ENCODE measurements at places on chromosomes 2 and 18.

GRCh38 chr2:165582409-165582808, 112.9 kb downstream of the CSRNP3 start:
- no peak for DNase-seq

DNA sequence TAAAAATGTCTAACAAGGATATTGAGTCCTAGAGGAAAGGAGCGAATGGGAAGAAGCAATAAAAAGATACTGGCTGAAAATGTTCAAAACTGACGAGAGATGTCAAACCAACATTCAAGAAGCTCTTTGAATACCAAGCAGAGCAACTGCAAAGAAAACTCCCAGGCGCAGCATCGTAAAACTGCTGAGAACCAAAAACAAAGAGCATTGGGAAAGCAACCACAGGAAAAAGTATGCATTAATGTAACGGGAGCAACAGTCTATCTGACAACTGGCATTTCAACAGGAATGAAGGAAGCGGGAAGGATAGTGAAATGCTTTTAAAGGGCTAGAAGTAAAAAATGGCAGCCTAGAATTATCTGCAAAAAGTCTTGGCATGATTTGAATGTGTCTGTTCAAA, 53.1 kb downstream of the ADCY3 start:
- DNase-seq, result no peak

- peak; percentile 97 for DNase-seq
Measured at GRCh38 chr2:121197369-121198091, 87.5 kb downstream of the TFCP2L1 start.

GRCh38 chr2:127106457-127106990, 430 bp downstream of the BIN1 start:
- DNase-seq, result peak; percentile 51

- DNase-seq, result no peak
Measured at GRCh38 chr2:32484937-32485336, 128.1 kb downstream of the BIRC6 start.

- no peak for DNase-seq
Measured at GRCh38 chr2:183162362-183162761, 38.1 kb downstream of the NUP35 start.

- no peak for DNase-seq
Measured at GRCh38 chr2:109446278-109447131, 167.3 kb downstream of the SEPTIN10 start.

- no peak for DNase-seq
Measured at GRCh38 chr2:26352892-26353291, 6.3 kb upstream of the ADGRF3 start.

DNA sequence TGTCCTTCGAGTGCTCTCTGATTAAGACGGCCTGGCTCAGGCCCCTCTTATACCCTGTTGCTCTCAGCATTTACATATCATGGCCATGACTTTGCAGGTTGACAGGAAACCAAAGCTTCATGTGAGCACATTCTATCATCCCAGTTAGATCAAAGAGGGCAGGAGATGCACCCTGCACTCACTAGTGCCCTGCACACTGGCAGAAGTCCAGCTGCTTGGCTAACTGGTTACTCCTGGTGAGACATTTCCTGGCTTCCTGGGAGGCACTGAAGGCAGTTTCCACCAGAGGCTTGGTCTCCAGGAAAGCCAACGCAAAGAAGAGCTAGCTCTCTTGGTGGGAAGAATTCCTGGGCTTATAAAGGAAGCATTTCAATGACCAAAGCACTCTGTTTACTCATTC, 66.3 kb downstream of the LIPG start:
- no peak for DNase-seq

- DNase-seq, result no peak
Measured at GRCh38 chr18:75915941-75916623, 488.6 kb upstream of the SMIM21 start.

DNA sequence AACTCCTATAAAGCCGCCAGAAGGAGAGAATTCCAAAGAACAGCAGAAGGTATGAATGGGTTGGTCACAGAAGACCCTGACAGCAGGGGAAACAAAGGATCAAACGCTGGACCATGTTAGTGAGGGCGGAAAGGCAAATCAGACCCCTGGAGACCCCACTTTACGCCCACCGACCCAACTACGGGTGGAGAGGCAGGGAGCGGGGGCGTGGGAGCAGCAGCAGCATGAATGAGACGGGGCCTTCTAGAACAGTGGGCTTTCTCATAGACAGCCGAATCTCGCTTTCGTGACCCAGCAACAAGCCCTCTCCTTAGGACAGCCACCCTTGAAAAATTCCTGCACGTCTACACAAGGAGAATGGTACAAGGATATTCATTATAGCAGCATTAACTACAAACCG, 191.0 kb downstream of the HDAC4 start:
- peak; percentile 10 for DNase-seq

- DNase-seq, result no peak
Measured at GRCh38 chr2:168025487-168026202, 221.8 kb downstream of the STK39 start.

DNA sequence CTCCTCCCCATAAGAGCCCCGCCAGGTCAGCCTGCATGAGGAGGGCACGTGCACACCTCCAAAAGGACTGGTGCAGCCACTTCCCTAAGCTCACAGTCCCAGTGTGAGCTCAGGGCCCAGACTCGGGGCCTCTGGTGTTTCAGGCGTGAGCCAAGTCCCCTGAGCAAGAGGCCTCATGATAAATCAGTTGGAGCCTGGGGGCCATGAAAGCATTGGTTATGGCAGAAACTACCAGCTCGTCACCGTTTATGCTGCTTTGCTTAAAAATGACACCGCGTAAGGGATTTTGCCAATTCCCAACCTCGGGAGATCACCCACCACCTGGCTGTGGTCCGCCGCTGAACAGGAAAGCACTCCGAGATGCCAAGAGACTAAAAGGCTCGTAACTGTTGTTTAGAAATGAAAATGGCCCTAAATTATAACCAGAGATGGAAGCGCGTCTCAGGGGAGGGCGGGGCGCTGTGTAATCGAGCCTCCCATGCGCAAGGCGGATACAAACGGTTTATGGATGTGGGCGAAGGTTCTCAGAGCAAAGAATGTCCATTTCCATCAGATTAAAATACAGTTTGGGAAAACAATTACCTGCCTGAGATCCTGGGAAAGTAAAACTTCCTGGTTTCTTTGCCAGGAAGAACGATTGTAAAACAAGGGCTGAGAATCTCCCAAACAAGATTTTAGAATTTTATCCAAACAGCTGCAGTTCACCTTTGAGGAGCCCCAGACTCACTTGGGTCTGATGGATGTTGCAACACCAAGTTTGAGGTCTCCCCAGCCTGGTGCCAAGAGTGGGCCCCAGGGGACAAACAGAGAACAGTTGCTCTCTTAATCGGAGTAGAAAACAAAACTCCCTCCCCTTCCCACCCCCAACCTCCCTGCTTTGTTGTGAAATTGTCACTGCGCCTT, 141.4 kb downstream of the BCL2 start:
- peak; percentile 73 for DNase-seq

DNA sequence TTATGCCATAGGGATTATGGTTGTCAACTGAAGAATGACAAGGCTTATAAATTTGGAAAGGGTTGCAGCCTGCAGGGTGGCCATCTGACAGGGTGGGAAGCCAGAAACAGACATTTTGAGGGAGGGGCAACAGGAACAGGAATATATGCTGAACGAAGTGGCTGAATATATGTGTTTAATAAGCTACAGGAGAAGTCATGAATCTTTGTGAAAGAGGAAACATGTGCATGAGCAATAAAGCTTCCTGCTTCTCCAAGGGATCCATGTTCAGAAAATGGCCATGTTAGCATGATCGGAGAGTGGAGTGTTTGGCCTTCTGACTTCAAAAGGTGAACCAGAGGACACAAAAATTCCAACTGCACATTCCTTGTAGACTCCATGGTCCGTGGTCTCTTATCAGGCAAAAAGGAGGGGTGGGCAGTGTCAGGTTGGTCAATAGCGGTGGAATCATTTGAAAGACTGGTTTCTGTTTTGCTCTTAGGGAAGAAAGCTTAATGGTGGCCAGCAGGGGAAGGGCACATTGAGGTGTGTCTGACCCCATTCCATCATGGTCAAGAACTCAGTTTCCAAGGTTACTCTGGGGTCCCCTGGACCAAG, 144.1 kb downstream of the SOCS6 start:
- no peak for DNase-seq

- no peak for DNase-seq
Measured at GRCh38 chr18:6449213-6449612, 34.5 kb upstream of the L3MBTL4 start.

GRCh38 chr2:47339745-47340541, 63.0 kb upstream of the MSH2 start:
- peak; percentile 76 for DNase-seq

DNA sequence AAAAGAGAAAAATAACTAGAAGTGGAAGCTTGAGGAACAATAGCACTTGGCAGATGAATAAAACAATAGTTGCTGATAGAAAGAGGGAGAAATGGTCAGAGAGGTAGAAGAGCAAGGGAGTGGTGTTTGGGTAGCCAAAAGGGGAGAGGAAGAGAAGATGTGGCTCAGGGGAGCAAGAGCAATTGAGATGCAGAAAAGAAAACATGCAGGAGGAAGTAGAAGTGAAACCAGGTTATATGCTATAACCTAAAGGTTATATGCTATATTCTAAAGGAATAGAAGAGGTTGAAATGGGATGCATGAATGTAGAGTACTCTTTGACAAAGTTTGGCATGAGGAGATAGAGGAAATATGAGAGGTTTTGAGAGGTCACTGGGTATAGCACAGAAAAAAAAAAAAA, 759.5 kb downstream of the SATB2 start:
- DNase-seq, result no peak

DNA sequence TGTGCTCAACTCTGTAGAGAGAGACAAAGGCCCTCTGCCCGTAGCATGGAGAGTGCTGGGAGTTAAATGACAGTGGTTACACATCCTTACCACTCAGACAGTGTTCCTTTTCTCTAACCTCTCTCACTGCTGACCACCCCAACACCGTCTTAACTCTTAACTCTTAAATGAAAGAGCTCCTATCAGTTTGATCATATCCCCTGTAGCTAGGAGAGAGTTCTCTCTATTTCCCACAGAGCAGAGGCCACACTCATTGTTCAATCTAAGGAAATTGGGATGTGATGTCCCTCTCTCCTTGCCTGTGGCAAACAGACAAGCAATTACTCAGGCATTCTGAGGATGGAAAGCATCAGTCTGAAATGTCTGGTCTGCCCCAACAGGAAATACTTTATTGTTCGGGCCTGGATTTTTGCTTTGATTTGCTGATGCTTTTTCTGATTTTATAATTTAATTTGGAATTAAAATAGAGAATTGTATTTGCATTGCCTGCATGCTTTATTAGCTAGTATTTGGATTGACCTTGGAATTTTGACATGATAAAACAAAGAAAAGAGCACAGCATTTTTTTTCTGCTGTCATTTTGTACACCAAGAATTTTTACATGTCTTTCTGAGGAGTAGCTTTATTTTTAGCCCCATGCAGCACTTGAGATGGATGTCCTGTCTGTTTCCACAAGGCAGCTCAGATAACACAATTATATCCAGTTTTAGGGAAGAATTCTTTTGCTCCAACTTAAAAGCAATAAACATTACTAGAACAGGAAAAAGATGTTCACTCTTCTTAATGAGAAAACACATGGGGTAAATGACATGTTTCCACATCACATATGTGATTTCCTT, 27.7 kb upstream of the IER3IP1 start:
- no peak for DNase-seq

DNA sequence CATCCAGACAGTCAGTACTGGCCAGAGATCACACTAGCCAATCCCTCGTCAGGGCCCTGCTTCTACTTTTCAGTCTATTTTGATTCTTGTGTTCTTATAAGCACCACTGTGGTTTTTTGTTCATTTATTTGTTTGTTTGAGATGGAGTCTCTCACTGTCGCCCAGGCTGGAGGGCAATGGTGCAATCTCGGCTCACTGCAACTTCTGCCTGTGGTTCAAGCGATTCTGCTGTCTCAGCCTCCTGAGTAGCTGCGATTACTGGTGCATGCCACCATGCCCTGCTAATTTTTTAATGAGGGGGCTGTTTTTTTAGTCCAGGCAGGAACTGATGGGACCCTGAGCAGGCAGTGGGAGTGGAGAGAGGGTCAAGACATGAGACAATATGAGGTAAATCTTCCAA, 64.9 kb upstream of the KIF5C start:
- DNase-seq, result no peak

DNA sequence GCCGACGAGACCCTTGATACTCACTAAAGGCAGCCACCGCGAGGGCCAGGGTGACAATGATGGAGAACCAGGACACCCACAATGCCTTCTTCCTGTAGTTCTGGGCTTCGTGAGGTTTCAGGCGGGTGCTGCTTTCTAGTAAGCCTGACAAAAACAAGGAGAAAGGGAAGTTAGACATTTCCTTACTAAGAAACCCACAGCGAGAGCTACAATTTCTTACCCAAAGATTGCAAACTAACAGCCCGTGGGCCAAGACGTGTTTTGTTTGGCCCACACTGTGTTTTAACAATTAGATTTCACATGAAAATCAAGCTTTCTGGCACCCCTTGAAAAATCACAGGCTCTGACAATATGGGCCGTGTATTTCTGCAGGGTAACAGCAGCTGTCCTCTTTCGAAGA, 5.6 kb downstream of the TMEM163 start:
- no peak for DNase-seq

DNA sequence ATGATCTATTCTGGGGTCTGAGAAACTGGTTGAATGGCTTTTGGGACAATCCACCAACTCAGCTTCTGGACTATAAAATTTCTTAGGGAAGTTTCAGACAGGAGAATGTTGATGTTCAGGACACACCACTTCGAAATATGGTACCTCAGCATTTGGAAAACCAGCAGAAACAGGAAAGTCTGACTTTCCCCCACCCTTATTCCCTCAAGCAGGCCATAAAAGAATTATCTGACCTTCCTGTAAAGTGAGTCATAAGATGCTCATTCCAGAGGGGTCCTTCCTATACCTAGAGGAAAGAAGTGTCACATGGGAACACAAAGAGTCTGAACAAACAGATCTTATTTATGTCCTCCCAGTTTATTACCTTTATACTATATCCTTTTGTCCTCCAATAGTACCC, 415.0 kb downstream of the CPS1 start:
- DNase-seq, result no peak

- no peak for DNase-seq
Measured at GRCh38 chr2:215681799-215682596, 246.1 kb upstream of the FN1 start.

GRCh38 chr18:58870130-58870529, 5.5 kb downstream of the ZNF532 start:
- DNase-seq, result no peak

DNA sequence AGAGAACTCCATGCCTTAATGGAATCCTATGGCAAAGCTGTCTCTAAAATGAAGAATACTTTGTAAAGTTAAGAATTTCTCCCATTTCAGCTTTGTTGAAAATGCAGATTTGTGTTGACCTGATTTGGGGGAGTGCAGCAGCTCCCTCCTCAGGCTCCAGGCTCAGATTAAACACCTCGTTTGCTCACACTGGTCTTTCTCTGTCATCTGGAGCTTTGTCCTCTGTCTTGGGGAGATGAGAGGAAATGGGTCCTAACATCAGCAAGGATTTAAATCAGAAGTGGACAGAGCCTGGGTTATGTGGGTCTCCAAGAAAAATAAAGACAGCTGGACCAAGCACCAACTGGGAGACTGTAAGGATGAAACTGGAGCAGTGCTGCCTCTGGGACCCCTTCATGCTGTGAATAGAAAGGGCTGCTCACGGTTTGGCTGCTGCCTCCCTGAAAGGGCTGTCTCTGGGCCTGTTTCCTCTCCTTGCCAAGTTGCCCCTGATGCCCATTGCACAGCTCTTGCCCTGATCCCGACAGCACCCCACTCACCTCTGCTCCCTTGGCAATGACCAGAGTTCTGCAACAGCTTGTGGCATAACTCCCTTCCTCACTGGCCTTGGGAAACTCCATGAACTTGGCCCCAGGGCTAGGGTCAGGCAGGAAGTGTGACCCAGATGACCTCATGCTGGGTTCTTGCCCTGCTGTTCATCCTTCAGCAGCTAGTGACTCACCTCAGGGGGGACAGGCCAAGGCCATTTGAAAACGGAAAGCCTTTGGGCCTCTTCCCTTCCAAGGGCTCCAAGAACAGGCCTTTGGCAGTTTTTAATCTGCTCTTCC, 197.2 kb downstream of the CYP26B1 start:
- DNase-seq, result no peak
